ENCODE measurements at places on chromosomes 2 and 18.

DNA sequence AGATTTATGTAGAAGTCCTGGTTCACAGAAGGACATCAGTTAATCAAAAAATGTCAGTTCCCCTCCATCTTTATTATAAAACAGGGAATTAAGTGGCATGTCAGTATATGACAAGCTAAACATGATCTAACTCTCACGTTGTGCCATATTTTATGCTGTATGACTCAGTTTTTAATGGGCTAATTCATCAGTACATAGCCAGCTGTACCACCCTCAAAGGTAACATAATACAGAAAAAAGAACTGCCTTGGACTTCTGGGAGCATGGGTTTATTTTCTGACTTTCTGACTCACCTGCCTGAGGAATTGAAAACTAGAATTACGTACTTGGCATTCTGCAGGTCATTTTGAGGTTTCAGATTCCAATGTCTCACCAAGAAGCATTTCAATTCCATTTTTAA, 135.7 kb downstream of the CMPK2 start:
- DNase-seq: no peak

DNA sequence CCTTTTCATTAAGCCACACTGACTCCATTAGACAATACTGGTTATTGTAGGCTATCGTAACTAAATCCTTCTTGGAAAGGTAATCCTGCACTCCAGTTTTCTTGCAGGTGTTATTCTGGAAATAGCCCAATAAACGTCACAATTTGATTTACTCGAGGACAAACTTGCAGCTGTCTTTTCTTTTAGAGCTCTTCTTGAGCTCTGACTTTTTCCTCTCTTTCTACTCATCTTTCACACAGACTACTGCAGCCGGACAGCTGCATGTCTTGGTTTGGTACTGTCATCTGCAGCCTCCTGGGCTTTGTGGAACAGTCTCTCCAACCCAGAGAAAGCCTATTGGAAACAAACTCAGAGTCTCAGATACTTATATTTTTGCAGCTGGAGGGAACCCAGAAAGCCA, 23.0 kb upstream of the MSGN1 start:
- no peak for DNase-seq

GRCh38 chr2:210642333-210642732, 85.9 kb downstream of the CPS1 start:
- no peak for DNase-seq

- DNase-seq: no peak
These were observed 82.0 kb downstream of the MTCL1 start for GRCh38 chr18:8787371-8787670.

- DNase-seq: no peak
These were observed 1273.6 kb upstream of the SLC39A10 start for GRCh38 chr2:194383401-194383800.

DNA sequence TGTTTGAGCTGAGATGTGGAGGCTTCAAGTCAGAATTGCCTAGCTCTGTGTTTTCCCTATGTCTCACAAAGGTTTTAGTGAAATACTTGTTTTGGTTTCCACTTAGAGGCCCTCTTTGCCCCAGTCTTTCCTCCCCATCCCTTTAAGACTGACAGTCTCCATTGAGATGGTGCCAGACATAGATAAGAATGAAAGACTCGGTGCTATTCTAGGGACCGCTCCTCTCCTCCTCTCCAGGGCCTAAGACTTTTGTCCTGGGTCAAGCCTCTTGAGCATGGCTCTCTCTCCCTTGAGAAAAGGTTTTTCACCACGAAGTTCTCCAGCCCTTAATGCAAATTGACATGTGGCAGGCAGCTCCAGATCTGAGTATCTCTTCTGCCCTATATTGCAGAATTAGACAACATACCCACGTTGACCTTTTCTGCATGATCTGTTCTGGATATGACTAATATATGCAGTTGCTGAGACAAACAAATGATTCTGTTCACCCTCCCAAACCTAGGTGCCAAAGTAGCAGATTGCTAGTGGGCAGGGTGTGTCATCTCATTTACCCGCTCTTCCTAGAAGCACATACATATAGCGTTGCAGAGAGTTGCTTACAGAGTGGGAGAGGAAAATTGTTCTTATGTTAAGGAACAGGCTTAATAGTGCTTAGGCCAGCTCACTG, 47.5 kb upstream of the ACSL3 start:
- DNase-seq: no peak

- DNase-seq: no peak
These were observed 13.7 kb downstream of the CHST10 start for GRCh38 chr2:100403722-100404121.

GRCh38 chr18:70454704-70455322, 166.0 kb downstream of the SOCS6 start:
- no peak for DNase-seq

GRCh38 chr2:231373786-231374349, 21.6 kb upstream of the B3GNT7 start:
- no peak for DNase-seq

DNA sequence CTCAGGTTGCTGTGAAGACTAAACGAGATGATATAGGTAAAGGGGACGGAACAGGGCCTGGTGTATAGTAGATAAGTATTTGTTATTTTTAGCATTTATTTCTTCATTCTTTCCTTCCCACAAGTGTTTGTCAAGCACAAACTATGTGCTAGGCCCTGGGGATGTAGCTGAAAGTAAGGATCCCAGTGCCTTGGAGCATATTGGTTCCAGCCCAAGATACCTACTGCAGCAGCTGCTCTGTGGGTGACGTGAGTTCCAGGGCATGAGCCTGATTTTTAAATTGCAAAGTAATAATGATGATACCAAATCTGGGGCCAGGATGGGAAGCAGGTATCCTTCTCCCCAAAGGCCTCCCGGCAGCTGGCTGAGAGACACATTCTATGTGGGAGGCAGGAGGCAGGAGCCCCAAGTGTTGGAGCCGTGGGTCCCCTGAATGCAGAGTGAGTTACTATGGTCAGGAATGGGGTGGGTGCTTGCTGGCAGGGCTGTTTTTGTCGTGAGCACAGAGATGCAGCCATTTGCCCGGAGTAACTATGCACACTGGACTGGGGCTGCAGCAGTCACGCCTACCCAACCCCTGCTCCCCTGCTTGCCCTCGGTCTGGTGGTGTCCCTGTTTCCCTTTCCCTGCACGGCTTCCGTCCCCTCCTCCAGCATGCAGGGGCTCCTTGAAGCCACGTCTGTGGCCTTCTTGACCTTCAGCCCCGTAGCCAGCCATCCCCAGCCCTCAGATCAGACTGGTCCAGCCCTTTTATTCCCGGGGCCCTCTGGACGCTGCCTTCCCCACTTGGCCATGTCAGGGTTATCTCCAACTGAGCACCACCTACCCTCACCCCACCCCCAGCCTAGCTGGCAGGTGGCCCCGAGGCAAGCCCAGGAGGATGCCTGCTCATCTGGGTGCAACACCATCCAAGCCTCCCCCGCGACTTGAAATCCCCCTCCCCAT, 52.4 kb downstream of the INHBB start:
- no peak for DNase-seq

- DNase-seq: no peak
These were observed 258.5 kb downstream of the RND3 start for GRCh38 chr2:150228936-150229335.

DNA sequence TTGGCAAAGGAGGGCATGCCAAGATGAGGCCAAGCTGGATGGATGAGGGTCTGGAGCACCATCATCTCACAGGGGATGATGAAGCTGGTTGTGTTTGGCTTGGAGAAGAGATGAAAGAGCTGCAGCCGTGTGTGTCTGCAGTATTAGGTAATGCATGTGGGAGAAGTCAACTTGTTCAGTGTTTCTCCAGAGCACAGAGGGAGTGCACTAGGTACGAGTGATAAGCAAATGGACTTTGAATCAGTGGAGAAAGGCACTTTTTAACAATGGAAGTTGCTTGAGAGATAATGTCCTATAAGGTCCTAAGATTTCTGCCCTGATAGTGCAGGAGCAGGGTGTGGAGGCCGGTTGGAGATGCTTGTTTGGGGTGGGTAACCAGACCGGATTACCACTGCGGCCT, 36.0 kb downstream of the SLC14A2 start:
- no peak for DNase-seq

DNA sequence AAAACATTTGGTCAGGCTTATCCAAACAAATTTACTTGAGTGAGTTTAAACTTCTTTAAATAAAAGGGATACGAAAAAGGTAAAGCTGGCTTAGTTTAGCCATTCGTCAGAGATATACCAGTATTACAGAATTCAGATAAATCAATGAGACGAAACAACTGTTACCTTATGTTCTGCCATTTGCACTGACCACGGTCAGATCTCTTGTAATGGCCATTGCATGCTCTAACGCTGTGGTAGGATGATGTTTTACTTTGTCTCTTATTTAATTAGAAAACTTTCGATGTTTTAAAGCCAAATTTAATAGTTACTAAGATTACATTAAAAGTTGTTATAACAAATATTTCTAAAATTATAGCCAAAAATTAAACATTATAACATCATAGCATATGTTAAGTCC, 1.5 kb downstream of the C18orf54 start:
- no peak for DNase-seq

- no peak for DNase-seq
These were observed 219.3 kb downstream of the PID1 start for GRCh38 chr2:229051798-229052197.

GRCh38 chr2:230828272-230828961, 36.3 kb upstream of the ITM2C start:
- no peak for DNase-seq

- no peak for DNase-seq
These were observed 68.4 kb downstream of the NAB1 start for GRCh38 chr2:190717306-190717705.

- DNase-seq: peak; percentile 71
These were observed 46.1 kb downstream of the TMEM185B start for GRCh38 chr2:120177001-120177621.

DNA sequence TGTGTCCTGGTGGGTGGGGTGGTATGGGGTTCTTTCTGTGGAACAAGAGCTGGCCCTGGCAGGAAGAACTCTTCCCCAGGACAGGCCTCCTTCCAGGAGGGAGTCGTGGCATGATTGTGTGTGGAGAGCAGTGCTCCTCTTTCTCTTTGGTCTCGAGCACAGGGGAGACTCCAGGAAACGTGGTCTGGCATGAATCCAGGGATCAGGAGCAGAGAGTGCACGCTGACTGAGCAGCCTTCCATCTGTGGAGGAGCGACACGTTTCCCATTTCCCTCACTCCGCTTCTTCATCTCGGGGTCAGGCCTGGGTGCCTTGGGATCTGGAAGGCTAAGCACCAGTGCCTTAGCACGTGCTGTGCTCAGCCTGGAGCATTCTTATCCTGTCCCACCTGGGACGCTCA, 132.0 kb upstream of the HDAC4 start:
- no peak for DNase-seq

DNA sequence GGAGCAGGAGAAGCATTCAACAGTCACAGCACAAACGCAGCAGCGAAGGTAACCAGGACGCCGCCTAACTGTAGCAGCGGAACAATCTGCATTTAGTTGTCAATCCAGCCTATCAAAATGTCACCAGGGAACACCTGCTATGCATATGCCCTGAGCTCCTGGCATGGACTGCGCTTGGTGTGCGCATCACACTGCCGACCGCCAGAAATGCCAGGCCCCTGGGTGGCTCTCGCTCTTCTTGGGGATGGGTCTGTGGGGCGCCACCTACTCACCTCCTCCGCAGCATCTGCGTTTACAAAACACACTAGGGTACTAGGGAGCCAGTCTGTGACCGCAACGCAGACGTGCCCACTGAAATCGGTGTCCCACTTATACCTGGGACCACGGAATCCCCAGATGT, 31.7 kb downstream of the ZNF516 start:
- DNase-seq: no peak

DNA sequence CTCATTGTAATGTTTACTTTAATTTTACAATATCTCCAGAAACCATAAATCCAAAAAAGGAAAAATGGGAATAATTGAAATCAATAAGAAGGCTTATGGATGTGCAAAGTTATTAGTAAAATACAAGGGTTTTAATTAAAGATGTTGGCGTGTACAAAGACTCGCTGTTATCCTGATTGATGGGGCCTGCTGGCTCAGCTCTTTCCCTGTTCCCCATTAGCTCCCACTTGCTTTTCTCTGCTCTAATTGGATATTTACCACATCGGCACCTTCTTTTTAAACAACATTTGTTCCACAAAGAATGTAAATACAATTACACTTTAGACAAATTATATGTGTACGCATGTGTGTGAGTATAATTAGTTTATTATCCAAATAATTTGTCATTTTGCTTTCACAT, 796.6 kb downstream of the ERBB4 start:
- no peak for DNase-seq

DNA sequence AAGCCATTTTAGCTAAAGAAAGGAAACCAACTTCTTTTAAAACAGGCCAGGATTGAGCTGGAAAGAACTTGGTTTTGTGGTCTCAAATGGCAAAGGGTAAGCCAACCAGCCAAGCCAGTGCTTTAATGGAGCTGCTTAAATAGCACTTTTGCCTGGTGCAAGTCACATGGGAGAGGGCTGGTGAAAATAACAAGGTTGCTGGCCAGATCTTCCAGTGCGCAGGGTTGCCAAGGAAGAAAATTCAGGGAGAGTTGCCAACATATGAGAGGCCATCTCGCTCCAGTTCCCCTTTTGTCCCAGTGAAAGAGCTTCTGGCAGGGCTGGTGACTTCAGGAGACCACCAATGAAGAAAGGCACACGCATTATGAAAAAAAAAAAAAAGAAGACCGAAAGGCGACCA, 57.3 kb downstream of the IRS1 start:
- DNase-seq: no peak

DNA sequence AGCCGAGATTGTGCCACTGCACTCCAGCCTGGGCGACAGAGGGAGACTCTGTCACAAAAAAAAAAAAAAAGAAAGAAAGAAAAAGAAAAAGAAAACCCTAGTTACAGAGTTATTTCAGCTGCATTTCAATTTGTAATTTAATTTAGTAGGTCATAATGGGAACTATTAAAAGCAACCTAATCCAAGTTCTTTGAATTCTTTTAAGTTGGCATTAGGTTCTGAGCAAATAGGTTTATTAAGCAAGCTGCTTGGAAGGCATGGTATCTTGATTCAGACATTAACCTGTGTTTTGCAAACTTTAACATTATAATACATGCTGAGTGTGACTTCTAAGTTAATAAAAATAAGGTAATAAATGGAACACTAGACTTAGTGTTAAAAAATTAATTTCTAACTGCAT, 29.8 kb upstream of the COBLL1 start:
- no peak for DNase-seq

GRCh38 chr2:118185210-118186109, 97.2 kb downstream of the INSIG2 start:
- peak; percentile 18 for DNase-seq

GRCh38 chr2:30046979-30047378, 99.8 kb upstream of the YPEL5 start:
- no peak for DNase-seq

GRCh38 chr18:24913507-24914170, 438.3 kb downstream of the ZNF521 start:
- DNase-seq: no peak

DNA sequence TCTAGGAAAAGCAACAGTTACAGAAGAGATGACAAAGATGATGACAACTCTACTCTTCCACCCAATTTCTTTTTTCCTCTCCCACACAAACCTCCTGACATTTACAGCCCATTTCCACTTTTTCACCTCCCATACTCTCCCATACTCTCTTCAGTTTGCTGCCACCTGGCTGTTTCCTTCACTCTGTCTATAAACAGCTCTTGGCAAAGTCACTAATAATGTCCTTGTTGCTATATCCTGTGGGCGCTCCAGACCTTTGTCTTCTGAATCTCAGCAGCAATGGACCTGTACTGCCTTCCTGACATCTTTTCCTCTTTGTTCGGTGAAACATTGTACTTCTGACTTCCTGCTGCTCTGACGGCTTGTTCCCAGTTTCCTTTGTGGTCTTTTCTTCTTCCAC, 60.7 kb upstream of the CAVIN2 start:
- DNase-seq: no peak

All from activated T-helper 1 cell treated with Interleukin-2 at 50 U/mL for 16 hours (primary cell).